ENCODE measurements at places on chromosomes 1 and 21.

DNA sequence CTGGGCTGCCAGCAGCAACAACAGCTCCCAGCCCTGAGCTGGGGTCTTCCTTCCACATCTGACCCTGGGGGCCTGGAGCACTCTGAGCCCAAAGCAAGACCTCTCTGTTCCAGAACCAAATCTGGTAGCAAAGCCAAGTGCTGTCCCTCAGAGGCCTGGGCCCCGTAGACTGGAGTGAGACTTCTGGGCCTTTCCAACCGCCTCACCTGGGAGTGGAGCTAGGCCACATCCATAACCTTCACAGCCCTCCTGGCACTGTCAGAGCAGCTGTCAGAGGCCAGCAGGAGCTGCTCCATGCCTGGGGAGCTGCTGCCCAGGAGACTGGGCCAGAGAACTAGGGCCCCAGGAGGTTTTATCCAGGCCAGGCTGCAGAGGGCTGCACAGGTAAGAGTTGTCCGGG, 15.4 kb upstream of the SLC5A9 start:
- no peak for DNase-seq

GRCh38 chr1:56948403-56949023, 17.3 kb downstream of the C8B start:
- no peak for DNase-seq

GRCh38 chr1:203306089-203306964, 1.0 kb downstream of the BTG2 start:
- peak; percentile 42 for DNase-seq

GRCh38 chr1:100606438-100606837, 68.5 kb downstream of the GPR88 start:
- DNase-seq, result no peak

DNA sequence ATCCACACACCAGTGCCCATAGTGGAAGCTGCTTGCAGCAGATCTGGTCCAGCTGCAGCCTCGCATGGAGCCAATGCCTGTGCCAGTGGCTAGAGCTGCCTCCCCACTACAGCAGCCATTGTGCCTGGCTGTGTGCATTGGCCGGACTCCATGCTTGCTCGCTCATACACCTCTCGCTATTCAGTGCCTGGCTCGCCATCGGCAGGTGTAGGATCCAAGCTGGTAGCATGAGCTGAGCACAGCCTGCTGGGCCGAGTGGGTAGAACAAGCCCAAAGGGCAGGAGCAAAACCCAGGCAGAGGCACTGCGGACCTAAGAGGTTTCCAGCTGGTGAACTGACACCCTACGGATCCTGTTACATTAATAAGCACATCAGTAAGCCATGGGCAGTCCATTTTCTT, 1184.1 kb downstream of the AMY1C start:
- DNase-seq, result no peak

Measured in Caco-2 (cell line).